ENCODE measurements at places on chromosomes 3 and 15. TPM values are rescaled to one million over a fixed set of nuclear protein-coding genes. Genes with fewer than 3 reads are reported as not detected.

GMNC gene
- not detected for total RNA-seq

KCNAB1 gene
- total RNA-seq: not detected

LRRC28 gene
- 16.1 TPM for total RNA-seq

SLC22A13 gene
- 0.18 TPM for total RNA-seq

OR5K2 gene
- not detected for total RNA-seq

ASB14 gene
- not detected for total RNA-seq

ARL6IP5 gene
- total RNA-seq: 72.7 TPM

DNAH12 gene
- 0.07 TPM for total RNA-seq

FBXO40 gene
- not detected for total RNA-seq

GRCh38 chr3:45565342-45565741 lies 29.2 kb upstream of the LIMD1 start:
- peaks cover 34% of the 10 kb centered on the region for H3K4me1 ChIP-seq
- no peak overlapping the region for H3K4me3 ChIP-seq
- no peak overlapping the region for H3K27ac ChIP-seq
- no peaks in the 10 kb centered on the region for H3K36me3 ChIP-seq
- no peak for DNase-seq

- peak overlapping the region; percentile 96 for H3K27ac ChIP-seq
- H3K27me3 ChIP-seq: no peaks in the 10 kb centered on the region
- peaks cover 53% of the 10 kb centered on the region for H3K4me1 ChIP-seq
- DNase-seq: no peak
Observed at GRCh38 chr3:50350213-50350526, 405 bp downstream of the NPRL2 start.

DNA sequence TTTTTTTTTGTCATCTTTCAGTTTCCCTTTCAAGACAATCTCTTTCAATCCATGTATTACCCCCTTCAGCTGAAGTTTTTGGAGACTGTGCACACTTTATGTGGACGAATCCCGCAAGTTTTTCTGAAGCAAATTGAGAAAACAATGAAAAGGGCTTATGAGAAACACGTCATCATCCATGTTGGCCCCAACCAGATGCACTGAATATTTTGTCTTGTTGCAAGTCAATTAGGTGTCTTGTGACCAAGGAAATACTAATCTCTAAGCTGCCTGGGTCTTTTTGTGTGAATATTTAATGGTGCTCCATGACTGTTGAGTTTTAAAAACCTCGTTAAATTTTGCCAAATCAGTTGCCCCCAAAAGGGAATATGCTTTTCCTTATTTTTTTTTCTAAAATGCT lies 21.7 kb upstream of the PPP4R2 start:
- DNase-seq: no peak
- H3K4me3 ChIP-seq: no peak overlapping the region
- H3K4me1 ChIP-seq: peaks cover 15% of the 10 kb centered on the region
- no peak overlapping the region for H3K27ac ChIP-seq

DNA sequence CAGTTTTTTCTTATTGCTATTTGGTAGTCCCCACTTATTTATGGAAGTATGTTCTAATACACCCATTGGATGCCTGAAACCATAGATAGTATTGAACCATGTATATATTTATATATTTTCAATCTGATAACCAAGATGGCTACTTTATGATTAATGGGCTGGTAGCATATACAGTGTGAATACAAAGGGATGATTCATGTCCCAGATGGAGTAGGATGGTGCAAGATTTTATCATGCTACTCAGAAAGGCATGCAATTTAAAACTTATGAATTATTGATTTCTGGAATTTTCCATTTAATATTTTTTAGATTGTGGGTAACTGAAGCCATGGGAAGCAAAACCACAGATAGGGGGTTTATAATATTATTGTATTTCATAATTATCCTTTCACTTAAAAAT lies 35.2 kb downstream of the AP4E1 start:
- DNase-seq: no peak
- no peak overlapping the region for H3K4me3 ChIP-seq
- no peak overlapping the region for H3K27ac ChIP-seq
- peaks cover 30% of the 10 kb centered on the region for H3K36me3 ChIP-seq

DNA sequence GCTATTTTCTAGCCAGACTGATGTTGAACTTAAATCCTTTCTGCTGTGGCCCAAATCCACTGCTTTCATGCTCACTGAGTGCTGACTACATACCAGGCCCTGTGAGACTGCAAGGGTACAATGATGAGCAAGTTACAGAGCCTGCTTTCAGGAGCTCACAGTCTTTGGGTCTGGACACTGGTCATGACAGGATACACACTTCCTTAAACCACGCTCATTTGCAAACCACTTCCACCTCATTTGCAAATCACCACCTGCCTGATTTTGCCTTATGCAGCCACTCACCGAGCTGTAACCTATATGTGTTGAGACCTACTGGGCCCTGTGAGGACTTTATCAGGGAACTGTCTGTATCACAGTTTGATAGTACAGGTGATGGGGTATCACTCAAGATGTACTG lies 50.2 kb upstream of the LRRC58 start:
- no peak for DNase-seq
- no peak overlapping the region for H3K4me3 ChIP-seq
- H3K27ac ChIP-seq: no peak overlapping the region
- no peaks in the 10 kb centered on the region for H3K4me1 ChIP-seq
- H3K36me3 ChIP-seq: no peaks in the 10 kb centered on the region

DNA sequence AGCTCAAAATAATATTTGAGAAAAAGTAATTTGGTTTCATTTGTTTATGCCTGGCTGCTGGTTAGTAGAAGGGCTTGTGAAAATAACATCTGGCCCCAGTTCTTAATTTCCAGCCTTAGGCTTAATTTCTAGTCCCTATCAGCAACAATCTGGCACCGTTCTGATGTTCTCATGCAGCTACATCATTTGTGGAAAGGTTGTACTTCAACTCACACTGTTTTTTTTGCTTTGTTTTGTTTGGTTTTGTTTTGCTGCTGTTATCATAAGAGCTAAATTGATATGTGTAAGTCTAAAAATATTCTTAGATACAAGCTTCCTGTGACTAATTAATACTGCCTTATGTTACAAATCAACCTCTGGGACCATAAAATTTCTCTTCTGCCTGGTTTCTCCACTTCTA lies 8.9 kb downstream of the CPA3 start:
- DNase-seq: no peak
- no peaks in the 10 kb centered on the region for H3K4me1 ChIP-seq
- no peak overlapping the region for H3K4me3 ChIP-seq
- no peaks in the 10 kb centered on the region for H3K36me3 ChIP-seq
- H3K27me3 ChIP-seq: peaks cover 3% of the 10 kb centered on the region
- no peak overlapping the region for H3K27ac ChIP-seq

DNA sequence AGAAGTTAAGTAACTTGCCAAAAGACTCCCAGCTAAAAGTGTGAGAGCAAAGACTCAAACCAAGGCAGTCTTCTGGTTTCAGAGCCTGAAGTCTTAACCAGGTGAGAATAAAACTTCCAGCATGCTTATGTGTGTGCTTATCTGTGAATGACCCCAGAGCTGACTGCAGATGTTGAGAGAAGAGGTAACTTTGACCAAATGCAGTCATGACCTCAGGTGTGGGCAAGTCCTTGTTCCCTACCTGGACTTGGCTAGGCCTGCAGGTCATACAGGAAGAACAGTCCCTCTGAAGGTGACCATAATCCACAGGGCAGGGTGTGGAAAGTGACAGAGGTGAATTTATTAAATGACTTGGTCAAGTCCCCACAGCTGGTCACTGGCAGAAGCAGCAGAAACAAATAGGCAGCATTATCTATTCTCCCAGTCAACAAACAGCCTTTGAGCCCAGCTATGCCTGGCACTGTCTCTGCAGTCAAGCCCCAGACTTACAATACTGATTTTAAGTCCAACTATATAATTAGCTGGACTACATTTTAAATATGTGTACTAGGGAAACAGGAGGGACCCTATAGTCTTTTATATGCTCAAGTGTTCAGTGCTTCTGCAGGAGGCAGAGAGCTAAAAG lies 3.0 kb upstream of the CPEB1 start:
- DNase-seq: no peak
- H3K27me3 ChIP-seq: peaks cover 18% of the 10 kb centered on the region
- peaks cover 4% of the 10 kb centered on the region for H3K4me1 ChIP-seq
- no peak overlapping the region for H3K4me3 ChIP-seq
- H3K27ac ChIP-seq: no peak overlapping the region

- H3K27ac ChIP-seq: no peak overlapping the region
- no peak for DNase-seq
- H3K36me3 ChIP-seq: no peaks in the 10 kb centered on the region
- H3K4me3 ChIP-seq: no peak overlapping the region
- peaks cover 13% of the 10 kb centered on the region for H3K27me3 ChIP-seq
Observed at GRCh38 chr3:115927197-115927596, 303.9 kb downstream of the GAP43 start.

DNA sequence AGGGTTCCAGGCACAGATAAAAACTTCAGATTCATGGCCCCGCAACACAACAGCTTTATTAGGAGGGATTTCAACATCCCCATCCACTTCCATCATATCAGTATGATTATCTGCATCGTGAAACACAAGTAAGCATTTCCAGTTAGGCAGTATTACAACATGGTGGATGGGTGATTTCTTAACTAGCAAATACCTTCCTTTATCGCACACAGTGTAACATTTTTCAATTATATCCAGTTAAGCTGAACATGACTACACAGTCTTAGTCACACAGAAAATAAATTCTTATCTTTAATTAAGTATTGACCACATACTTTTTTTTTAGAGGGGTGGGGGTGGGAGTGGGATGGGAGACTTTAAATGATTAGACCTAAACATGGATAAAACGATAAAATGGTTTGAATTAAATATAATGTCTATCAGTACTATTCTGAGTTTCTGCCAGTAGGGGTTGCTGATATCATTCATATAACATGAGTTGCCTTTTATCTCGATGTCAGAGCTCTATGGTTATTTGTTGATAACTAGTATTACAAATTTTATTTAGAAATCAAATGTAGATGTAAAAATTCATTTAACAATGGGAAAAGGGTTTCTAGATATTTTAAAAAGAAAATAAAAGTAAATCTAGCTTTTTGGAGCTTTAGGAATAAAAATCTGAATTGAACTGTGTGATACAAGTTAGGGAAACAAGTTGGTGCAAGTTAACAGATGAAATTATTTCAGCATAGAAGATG lies 146.6 kb downstream of the TBL1XR1 start:
- H3K27me3 ChIP-seq: no peaks in the 10 kb centered on the region
- H3K4me3 ChIP-seq: no peak overlapping the region
- peaks cover 44% of the 10 kb centered on the region for H3K36me3 ChIP-seq
- no peak for DNase-seq

- no peaks in the 10 kb centered on the region for H3K36me3 ChIP-seq
- no peaks in the 10 kb centered on the region for H3K4me1 ChIP-seq
- H3K27me3 ChIP-seq: no peaks in the 10 kb centered on the region
- H3K4me3 ChIP-seq: no peak overlapping the region
- no peak for DNase-seq
- no peak overlapping the region for H3K27ac ChIP-seq
Observed at GRCh38 chr3:25587526-25587925, 77.2 kb downstream of the TOP2B start.

- H3K4me3 ChIP-seq: peak overlapping the region; percentile 5
- peaks cover 55% of the 10 kb centered on the region for H3K4me1 ChIP-seq
- H3K36me3 ChIP-seq: peaks cover 51% of the 10 kb centered on the region
Observed at GRCh38 chr3:56593455-56594158, 36.6 kb downstream of the CCDC66 start.

GRCh38 chr15:39555885-39556284 lies 25.0 kb upstream of the THBS1 start:
- DNase-seq: no peak
- H3K4me1 ChIP-seq: peaks cover 3% of the 10 kb centered on the region
- H3K4me3 ChIP-seq: no peak overlapping the region
- H3K27me3 ChIP-seq: no peaks in the 10 kb centered on the region

DNA sequence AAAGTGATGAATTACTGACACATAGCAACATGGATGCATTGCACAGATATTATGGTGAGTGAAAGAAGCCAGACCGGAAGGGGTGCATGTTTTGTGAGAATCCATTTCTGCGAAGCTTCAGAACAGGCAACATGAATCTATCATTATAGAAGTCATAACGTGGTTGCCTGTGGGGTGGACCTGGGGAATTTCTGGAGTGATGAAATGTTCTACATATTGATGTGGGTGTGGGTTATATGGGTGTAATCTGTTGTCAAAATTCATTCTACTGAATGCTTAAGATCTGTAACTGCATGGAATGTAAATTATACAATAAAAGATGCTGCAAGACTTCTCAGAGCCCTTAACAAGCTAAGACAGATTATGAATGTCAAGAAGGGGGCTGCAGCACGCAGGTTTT lies 25.2 kb upstream of the TSPAN3 start:
- H3K27me3 ChIP-seq: no peaks in the 10 kb centered on the region
- H3K4me1 ChIP-seq: no peaks in the 10 kb centered on the region
- H3K4me3 ChIP-seq: no peak overlapping the region
- DNase-seq: no peak

- peak overlapping the region; percentile 51 for H3K4me3 ChIP-seq
- H3K4me1 ChIP-seq: peaks cover 17% of the 10 kb centered on the region
- peak overlapping the region; percentile 79 for H3K27ac ChIP-seq
- no peak for DNase-seq
Observed at GRCh38 chr3:156642750-156643728, 31.4 kb upstream of the TIPARP start.

DNA sequence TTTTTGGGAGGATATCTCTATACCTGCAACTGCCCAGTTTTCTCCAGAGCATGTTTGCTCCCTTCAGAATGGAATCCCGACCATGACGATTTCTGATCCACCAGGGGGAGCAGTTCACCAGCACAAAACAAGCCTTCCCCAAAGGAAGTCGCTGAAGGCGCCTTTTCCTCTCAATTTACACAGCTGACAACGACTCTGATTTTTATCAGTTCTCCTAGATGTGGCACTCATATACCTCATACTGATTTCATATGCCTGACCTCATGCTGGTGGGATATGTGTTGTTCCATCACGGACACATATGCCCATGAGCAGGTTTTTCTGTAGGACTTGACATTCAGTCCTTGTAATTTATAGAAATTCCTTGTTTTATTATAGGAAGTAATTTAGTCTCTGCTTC lies 1028.2 kb downstream of the MCTP2 start:
- H3K4me3 ChIP-seq: no peak overlapping the region
- peak; percentile 64 for DNase-seq
- H3K27me3 ChIP-seq: peaks cover 32% of the 10 kb centered on the region
- no peaks in the 10 kb centered on the region for H3K4me1 ChIP-seq
- H3K36me3 ChIP-seq: no peaks in the 10 kb centered on the region

DNA sequence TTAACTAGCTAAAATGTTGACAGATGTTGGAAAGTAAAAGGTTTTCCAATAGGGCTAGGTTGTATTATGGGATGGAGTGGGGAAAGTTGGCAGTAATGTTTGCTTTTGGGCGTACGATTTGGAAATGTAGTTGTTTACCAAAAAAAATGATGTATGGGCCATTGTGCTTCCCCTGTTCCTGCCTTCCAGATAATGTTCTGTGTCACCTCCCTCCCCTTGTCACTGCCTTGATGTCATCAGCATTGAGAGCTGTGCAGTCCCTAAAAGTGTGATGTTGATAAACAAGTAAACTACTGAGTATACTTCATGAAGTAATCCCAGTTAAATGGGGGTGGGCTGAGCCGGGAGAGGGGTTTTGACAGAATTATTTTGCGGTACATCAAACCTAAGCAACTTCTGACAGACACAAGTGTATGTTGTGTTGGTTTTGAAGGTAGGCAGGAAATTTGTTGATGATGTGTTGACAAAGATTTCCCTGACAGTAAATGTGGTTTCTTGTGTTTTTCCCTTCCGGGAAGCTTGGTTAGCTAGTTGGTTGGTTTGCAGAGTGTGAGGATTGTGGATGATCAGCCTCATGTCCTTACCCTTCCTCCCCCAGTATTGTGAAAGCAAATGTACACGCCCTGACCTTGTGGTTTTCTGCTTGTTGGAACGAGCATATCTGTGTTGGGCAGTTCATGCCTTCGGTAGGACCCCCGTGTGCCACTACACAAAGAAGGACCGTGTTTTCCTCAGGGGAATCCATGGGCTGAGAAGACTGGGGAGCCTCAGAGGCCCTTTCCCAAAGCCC lies 87.3 kb downstream of the PGPEP1L start:
- no peaks in the 10 kb centered on the region for H3K27me3 ChIP-seq
- peaks cover 18% of the 10 kb centered on the region for H3K4me1 ChIP-seq
- H3K36me3 ChIP-seq: peaks cover 11% of the 10 kb centered on the region
- no peak overlapping the region for H3K4me3 ChIP-seq
